ENCODE measurements at places on chromosomes 13 and 19.

GRCh38 chr19:41853344-41853743, 6.7 kb upstream of the RPS19 start:
- no peak for DNase-seq

DNA sequence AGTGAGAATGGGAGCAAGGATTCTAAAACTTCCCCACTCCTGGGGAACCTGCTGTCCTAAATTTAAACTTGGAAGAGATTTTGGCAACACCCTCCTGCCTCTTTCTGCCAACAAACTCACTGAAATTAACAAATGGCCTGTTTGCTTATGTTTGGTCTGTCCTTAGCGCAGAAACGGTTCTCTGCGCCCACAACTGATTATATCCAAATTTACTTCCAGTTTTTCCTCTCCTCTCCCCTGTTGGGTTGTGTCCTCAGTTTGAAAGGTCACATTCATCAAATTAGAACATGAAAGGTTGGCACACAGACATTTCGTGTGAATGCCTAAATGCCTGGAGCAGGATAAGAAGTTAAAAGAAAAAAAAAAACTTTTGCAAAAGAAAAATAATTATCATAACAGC, 56.4 kb upstream of the MRI1 start:
- no peak for DNase-seq

GRCh38 chr13:19695829-19696228, 62.4 kb downstream of the MPHOSPH8 start:
- no peak for DNase-seq

GRCh38 chr13:41606646-41607045, 149.3 kb downstream of the RGCC start:
- DNase-seq: no peak

- DNase-seq: no peak
Measured at GRCh38 chr13:31043957-31044356, 111.5 kb downstream of the TEX26 start.

DNA sequence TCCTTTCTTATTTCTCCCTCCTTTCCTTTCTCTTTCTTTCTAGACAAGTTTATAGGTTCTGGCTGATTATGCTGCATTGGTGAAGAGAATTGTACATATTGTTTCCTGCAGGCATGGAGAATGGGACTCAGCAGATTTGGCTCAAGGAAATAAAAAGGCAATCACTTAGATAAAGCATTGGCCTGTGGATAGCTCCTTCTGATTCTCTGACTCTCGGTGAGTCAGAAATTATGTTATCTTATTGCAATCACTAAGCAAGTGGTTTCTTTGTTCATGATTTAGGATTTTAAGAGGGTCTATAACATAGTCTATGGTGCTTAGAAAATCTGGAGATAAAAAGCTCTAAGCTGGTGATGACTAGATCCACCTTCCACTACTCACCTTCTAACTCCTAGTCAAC, 54.0 kb upstream of the POSTN start:
- no peak for DNase-seq

DNA sequence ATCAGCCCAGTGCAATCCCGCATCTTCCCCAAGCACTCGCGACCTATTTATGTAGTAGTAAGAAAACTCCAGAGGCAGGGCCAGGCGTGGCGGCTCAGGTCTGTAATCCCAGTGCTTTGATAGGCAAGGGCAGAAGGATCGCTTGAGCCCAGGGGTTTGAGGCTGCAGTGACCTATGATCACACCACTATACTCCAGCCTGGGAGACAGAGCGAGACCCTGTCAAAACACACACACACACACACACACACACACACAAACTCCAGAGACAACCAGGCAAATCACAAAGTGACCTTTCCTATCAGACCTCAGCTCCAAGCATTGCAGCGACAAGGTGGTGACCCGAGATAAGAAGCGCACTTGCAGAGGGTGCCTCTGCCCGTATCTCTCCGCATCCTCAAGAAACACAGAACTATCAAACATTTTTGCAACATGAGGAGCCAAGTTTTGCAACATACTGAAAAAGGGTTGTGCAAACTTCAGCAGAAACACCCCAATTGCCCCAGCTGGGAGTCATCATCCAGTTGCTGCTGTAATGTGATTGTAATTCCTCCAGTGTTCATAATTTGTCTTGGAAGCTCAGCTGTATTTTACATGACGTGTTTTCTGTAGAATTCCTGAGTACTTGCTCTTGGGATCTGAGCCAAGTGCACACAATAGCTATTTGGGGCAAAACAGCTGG, 8.7 kb upstream of the KLF2 start:
- DNase-seq: peak; percentile 95

- DNase-seq: no peak
Measured at GRCh38 chr19:36101550-36102327, 9.2 kb upstream of the OVOL3 start.

DNA sequence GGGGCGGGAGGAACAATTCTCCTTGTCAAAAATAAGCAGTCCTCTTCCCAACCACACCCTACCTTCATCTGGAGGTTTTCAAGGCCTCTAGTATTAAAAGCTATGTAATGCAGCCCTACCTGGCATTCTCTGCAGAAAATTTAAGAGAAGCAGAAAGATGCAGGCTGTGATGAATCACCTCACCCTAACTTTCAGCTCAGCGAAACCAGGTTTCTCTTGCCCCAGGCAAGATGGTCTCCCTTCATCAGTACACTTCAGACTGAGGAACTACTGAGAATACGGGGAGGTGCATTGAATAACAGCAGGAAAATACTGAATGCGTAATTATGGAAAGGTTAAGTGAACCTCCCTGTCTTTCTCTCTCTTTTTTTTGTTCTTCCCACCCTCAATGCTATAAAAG, 437.6 kb upstream of the KLF12 start:
- DNase-seq: no peak

DNA sequence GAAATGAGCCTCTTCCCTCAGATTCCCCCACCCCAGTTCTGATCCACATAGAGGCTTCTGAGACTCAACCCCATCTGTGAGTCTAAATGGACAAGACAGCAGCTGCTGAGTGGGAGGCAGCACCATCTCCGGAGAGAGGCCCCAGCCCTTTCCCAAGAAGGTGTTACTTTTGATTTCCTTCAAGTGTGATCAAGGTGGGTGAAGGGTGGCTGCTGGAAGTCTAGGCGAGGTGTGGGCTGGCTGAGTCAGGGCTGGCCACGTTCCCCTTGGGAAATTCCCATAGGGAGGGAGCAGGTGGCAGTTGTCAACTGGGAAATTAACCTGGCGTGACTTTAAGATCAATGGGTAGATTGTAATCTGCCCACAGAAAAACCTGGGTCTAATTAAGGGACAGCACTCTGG, 148.0 kb downstream of the FOXO1 start:
- no peak for DNase-seq

GRCh38 chr19:44857837-44858236, 11.7 kb downstream of the NECTIN2 start:
- peak; percentile 61 for DNase-seq

DNA sequence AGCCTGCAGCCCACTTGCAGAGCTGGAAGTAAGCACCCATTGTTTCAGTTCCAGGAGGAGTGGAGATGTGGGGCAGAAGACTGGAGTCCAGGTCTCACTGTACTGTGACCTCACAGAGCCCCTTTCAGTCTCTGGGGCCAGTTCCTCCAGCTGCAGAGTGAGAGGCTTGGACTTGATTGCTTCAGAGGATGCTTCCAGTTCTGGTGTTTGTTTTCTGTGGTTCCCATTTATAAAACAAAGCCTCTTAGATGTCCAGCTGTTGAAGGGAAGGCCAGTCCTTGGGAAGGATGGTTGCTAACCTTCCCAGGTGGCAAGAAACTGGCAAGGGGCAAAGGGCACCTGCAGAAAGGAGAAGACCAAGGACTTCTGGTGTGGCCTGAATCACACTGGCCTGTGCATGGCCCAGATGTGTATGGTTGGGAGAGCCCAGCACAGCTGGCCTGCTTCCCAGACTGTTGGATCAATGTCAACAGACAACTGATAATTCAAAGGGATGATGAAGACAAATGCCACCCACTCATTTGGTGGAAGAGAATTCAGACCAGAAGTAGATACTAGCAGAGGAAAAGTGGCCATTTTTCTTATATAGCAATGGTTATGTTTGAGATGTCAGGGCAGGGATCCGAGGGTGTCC, 218.5 kb downstream of the ZNF536 start:
- no peak for DNase-seq

DNA sequence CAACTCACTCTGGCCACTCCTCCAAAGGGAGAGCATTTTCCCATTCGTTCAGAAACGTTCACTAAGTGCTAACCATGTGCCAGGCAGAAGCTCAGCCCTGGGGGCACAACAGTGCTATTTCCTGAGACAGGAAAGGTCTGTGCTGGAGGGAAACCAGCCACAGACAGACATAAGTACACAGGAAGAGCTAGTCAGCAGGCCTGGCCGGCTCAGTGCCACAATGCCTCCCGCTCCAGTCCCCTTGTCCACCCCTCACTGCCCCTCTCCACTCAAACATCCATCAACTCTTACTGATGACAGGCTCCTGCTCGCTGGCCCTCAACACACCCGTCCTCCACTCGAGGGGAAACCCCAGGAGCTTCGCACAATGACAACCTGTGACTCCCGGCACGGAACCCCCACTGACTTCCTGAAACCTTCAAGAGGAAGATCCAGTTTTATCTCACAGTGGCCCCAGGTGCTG, 11.3 kb upstream of the PLA2G4C start:
- DNase-seq: no peak

GRCh38 chr19:5961969-5962945, 15.7 kb downstream of the RANBP3 start:
- peak; percentile 58 for DNase-seq

Data from trophoblast cell (in vitro differentiated cells and primary cell).